ENCODE measurements at places on chromosomes 7 and 10.

DNA sequence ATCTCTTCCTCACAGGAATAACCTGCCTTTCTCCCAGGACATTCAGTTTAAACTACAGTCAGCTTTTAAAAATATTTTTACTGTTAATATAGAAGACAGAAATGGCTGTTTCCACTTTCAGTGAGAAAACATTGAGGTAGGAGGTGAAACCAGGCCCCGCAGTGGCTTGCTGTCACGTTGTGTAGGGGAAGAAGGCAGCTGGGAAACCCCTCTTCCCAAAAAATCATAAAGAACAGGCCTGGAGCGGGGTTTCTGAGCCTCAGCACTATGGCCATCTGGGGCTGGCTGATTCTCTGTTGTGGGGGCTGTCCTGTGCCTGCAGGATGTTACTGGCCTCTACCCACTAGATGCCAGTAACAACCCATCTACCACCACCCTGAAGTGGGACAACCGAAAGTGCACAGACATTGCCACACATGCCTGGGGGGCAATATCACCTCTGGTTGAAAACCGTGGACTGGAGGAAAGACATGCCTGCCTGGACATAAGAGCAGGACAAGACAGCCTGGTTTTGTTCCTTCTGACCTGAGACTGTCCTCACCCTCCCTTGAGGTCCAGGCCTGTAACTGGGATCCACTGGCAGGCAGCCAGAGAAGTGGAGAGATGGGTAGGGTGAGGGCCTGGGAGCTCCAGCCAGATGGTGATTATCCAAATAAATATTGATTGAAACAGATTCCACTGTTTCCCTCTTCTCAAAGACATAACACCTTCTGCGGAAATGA, 43.9 kb downstream of the KCNH2 start:
- no peak for DNase-seq

- no peak for DNase-seq
Measured at GRCh38 chr7:92517631-92518030, 10.7 kb downstream of the PEX1 start.

DNA sequence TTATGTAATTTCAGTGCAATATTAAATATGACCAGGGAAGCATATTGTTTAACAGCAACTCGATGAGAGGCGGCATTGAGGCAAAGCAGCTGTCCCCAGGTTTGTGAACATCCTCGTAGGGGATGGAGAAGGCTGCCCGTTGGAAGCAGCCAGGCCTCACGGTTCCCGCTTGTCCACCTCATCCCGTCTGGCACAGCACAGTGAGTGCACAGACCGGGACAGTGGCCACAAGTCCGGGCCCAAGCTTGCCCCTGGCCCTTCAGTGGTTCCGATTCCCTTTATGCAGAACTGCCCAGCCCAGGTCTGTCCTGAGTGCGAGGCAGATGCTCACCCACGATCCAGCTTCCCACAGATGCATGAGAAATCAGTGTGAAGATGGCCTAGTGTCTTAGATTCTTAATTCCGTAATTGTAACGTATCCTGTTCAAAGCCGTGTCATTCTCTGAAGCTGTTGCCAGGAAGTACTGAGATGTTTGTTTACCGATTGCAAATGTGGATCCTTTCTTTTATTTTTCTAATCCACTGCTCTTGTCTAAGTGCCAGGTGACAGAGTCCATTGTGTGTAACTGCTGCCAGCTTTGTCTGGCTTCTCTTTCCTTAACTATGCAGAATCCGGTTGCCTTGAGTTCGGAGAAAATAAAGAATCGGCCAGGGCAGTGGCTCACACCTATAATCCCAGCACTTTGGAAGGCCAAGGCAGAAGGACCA, 35.5 kb downstream of the PFKP start:
- no peak for DNase-seq

- no peak for DNase-seq
Measured at GRCh38 chr10:37732685-37733084, 124.7 kb downstream of the ZNF248 start.

- DNase-seq = no peak
Measured at GRCh38 chr7:51785876-51786275, 469.3 kb upstream of the COBL start.

GRCh38 chr7:88328787-88329186, 22.1 kb upstream of the STEAP4 start:
- no peak for DNase-seq

DNA sequence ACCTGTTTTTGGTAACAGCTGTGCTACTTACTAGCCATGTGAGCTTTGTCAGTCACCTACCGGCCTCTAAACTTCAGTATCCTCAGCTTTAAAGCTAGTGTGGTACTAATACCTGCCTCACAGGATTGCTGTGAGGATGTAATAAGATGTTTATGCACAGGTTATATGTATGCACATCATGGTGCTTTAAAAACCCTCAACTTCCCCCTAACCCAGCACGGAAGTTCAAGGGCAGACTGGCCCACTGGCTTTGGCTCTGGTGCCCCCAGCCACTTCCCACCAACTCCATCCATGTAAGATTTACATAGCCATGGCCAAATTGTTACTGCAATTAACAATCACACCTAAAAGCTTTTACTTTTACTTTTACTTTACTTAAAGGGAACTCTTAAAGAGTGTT, 676.0 kb upstream of the GALNT17 start:
- DNase-seq = no peak

DNA sequence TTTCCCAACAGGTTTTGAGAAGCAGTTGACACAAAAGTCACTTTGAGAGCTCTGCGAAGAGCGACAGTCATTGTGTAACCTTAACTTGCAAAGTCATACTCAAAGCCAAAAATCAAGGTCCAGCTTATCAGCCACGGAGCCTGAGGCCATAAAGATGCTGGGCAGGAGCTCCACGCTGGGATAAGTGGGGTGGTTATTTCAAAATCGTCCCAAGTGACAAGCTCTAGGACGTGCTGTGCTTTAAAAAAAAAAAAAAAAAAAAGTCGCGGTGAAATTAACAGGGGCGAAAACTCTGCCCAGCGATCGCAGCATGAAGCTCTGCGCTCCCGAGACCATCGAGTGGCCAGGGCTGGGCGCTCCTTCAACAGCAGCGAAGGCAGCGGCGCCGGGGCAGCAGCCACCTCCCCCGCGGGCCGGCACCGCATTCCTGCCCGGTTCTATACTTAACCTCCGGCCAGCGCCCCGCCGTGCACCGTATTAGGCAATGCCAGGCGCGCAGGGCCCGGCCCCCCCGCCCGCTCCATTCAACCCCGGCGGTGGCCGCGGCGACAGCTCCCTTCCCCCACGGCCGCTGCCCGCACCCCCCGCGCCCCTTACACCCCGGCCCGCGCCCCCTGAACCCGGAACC, 657 bp downstream of the HACD1 start:
- peak; percentile 92 for DNase-seq

GRCh38 chr7:13851736-13852135, 137.7 kb downstream of the ETV1 start:
- DNase-seq = no peak

DNA sequence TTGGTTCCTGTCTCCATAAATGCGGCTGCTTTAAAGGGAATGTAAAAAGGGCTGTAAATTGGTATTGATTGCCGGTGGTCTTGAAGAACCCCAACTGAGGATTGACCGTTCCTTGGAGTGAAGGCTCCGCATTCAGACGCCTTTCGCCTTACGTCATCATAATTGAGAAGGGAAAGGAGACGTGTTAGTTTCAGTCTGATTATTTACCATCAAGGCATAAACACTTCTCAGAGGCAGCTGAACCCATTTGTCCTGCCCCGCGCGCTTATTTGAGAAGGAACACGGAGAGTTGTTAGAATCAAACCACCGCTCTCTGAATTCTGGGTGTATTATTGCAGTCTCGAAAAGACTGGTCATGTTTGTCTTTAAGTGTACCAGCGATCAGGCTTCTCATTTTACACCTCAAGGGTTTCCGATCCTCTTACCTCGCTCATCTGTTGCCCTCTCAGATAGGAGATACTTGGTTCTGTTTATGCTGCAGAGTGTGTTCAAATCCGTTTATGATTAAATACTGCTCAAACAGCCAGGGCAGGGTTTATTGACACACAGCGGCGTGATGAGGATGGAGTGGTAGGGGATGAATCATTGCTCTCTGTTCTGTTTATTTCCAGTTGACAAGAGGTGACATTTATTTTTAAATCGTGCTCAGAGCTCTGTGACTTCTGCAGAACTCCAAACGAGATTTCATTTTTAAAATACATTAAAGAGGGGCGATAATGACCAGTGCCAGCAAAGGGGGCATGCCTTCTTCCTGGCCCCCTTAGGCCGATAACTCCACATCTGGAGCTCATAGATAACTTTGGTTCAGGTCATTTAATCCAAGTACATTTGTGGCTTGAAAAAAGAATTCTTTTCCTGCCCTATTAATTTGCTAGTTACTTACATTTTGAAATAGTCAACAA, 30.4 kb downstream of the FOXK1 start:
- DNase-seq = no peak

DNA sequence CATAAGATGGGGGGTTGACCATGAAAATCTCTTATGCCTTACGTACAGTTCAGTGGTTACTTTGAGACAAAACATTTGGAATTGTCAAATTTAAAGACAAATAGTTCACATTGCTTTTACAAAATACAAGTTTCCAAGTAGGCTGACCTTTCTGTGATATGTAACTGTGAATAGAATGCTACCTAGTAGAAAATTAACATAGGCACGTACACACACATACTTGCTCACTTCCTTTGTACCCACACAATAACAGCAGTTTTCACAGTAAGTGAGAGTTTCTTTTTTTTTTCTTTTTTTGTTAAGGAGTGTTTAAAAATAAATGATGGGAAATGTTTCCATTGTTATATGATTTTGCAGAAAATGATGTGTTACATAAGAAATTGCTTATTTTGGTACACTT, 53.3 kb upstream of the SP8 start:
- no peak for DNase-seq

- no peak for DNase-seq
Measured at GRCh38 chr10:73916761-73917470, 6.0 kb downstream of the PLAU start.

- DNase-seq = no peak
Measured at GRCh38 chr10:21138769-21139340, 241.7 kb upstream of the NEBL start.

DNA sequence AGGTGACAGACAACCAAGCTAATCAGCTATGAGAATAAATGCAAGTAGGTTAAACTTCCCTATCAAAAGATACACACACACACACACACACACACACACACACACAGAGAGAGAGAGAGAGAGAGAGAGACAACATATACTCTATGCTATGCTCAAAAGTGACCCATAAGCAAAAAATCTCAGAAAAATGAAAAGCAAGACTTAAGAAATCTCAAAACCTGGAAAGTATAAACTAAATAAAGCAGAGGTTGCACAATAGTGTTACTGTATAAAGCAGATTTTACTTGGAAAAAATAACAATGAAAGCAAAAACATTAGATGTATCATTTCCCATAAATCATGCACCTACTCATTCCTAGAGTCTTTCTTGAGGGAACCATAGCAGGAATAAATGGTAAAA, 221.5 kb downstream of the INHBA start:
- DNase-seq = no peak

GRCh38 chr10:126499744-126500143, 111.5 kb upstream of the ADAM12 start:
- DNase-seq = no peak

- no peak for DNase-seq
Measured at GRCh38 chr7:99320371-99320770, 5.3 kb upstream of the ARPC1A start.

DNA sequence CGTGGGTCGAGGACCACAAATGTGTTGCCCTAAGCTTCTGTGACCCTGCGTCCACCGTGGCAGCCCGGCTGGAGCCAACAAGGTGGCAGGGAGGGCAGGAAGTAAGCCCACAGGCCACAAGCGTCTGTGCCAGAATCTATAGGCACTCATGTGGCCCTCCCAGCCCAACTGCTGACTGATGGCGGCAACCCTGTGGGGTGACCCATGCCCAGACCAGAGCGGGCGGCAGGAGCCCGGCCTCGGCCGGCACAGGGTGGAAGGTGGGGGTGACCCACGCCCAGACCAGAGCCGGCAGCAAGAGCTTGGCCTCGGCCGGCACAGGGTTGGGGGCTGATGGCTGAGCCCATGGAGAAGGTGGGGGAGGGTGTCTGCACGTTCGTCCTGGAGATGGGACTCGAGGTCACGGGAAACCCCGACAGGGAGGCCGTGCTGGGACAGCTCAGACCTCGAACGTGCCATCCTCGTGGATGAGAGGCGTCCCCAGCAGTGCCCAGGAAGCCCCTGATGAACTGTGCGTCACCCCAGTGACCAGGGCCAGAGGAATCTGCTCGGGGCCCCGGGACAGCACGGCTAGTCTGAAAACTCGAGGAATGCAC, 181.0 kb downstream of the ELFN1 start:
- peak; percentile 22 for DNase-seq

DNA sequence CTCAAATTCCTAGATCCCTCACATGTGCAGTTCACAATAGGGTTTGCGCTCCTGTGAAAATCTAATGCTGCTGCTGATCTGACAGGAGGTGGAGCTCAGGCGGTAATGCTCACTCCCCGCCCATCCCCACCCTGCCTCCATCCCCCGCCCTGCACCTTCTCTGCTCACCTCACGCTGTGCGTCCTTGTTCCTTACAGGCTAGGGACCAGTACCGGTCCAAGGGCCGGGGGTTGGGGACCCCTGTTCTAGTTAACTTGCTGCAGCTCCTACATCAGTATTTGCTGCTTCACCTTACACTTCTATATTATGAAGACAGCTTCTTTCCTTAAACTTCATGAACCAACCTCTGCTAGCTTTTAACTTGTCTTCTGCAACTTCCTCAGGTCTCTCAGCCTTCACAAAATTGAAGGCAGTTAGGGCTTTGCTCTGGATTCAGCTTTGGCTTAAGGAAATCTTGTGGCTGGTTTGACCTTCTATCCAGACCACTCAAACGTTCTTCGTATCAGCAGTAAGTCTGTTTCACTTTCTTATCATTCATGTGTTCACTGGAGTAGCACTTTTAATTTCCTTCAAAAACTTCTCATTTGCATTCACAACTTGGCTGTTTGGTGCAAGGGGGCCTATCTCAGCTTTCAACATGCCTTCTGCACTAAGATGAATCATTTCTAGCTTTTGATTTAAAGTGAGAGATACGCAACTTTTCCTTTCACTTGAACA, 1.7 kb upstream of the TNKS2 start:
- DNase-seq = no peak

DNA sequence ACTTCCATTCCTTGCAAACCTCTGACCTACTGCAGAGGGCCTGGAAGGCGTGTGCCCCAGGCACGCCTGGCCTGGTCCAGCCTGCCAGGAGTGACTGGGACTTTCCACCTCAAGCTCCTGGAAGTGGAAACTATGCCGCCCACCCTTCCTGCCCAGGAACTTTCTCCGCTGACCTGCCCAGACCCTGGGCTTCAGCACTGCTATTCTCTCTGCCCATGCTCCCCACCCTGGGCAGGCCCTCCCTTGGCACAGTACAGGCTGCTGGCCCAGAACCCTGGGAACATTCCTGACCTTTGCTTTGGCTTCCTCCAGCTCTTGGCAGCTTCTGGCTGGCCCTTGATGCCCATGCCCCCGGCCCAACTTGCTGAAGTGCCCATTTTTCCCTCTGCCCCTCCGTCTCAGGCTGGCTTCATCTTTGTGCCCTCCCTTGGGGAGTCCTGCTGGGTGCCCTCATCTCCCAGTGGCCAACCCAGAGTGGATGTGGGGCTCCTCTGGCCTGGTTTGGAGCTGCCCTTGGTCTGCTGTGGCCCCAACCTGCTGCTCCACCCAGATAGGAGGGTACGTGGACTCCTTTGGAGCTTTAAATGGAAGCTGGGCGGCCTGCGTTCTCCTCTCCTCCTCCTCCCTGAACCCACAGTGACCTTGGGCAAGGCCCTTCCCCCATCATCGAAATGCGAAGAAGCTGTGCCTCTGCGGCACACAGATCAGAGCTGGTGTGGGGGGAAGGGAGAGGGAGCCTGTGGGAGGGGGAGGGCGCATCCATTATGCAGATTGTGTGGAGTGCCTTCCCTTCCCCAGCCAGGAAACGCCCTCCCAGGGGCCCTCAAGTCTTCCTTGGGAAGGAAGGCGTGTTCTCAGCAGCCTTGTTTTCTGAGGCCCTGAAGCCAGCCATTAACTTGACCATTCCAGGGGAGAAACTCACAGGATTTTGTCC, 3.4 kb downstream of the MMRN2 start:
- peak; percentile 70 for DNase-seq

Measured in left ventricle myocardium superior (tissue), 1 donor.